Neural progenitor cell (in vitro differentiated cells): ENCODE measurements at places on chromosomes 7 and 10.

GRCh38 chr7:54749200-54749599 lies 9.8 kb downstream of the SEC61G start:
- no peak for DNase-seq

DNA sequence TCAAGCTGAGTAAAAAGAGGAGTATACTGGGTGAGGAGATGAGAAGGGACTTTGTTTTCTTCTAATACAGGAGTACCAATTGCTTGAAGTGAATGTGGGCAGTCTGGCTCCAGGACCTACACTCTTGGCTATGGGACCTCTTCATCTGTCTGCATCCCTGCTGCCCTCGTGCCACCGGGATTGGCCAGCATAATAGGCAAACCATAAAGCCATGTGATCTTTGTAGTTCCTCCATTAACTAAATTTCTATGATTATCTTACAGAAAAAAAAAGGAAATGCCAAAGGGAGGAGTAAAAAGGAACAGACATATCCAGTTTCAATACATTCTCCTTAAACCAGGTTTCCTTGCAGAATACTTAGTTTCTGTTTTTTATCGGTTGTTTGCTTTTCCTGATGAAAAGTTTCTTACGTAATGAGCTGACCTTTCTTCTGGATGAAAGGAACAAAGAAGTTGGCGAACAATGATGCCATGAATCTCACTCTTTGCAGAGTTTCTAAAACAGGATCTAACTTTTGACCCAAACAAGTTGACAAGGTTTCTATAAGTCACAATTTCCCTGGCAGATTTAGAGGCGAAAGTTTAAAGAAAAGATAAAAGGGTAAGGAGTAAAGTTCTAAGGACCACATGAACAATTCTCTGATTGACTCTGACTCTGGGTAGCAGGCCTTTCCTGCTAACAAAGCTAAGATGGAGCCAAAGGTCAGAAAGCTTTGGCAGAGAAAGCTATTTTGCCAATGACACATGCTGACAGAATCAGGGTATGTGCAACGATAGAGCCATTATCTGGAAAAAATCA lies 54.1 kb downstream of the LAMB1 start:
- DNase-seq: no peak

- peak; percentile 92 for DNase-seq
Observed at GRCh38 chr10:50623663-50624412, at the start of gene SGMS1. Gene SGMS1 (minus strand): TSS chr10:50623956. CDS start chr10:50344114, 279,842 bp downstream.

DNA sequence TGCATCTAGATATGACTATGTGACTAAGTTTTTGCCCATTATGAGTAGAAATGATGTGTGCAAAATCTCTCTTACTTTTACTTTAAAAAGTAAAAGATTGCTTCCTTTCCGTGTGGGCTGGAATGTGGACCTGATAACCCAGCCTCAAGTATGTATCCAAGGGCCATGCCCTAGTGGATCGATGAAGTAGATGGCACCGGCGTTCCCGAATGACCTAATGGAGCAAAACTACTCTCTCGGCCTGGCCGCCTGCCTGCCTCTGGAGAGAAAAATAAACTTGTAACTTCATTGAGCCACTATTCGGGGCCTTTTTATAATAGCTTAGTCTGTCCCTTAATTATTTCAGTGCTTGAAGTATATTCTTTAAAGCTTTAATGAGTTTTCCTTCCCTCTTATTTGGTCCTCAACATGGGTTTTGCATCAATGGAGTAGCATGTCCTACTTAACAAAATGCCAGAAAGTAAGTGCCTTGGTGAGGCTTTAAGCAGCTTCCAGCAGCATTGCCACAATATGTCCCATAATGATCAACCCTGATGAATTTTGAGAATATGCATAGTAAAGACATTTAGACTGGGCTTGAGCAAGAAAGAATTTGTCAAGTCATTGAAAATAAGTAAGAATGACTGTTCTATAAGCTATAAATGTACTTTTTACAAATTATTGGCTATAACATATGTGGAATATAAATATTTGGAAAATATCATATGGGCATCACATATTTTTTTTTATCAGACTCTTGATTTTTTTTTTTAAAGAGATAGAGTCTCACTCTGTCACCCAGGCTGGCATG lies 61.4 kb downstream of the PLXDC2 start:
- DNase-seq: no peak

DNA sequence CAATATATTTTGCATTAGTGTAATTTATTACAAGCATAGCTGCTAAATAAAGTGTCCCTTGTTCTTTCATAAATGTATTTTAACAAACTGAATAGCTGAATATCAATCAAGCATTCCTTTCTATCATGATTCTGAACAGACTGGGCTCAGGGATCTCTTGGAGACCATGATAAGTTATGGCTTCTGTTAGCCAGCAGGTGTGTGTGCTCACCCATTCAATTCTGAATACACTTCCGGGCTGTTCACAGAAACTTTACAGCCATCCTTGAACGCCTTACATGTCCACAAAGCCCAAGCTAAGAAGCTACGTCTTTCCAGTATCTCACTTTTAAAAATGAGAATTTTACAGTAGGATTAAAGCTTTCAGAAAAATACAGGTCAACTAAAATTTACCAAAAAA lies 115.1 kb downstream of the SVIL start:
- DNase-seq: no peak

DNA sequence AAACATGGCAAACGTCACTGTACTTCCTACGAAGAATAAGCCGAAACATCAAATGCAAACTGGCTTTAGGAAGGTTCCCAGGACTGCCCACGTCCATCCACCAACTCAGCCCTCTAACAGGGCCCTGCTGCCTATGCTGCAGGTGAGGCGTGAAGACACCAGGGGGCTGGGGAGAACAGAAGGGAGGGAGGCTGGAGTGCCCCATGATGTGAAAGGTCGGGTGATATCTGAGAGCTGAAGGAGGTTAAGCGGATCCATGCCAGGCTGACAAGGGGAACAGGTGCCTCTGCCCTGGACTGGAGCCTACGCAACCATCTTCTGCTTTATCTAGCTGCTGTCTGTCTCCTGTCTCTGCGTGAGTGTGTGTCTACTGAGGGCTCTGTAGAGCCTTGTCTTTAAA lies 40.2 kb upstream of the ATP6V0A4 start:
- no peak for DNase-seq

GRCh38 chr10:123991611-123992570 lies 100.3 kb upstream of the CPXM2 start:
- no peak for DNase-seq

DNA sequence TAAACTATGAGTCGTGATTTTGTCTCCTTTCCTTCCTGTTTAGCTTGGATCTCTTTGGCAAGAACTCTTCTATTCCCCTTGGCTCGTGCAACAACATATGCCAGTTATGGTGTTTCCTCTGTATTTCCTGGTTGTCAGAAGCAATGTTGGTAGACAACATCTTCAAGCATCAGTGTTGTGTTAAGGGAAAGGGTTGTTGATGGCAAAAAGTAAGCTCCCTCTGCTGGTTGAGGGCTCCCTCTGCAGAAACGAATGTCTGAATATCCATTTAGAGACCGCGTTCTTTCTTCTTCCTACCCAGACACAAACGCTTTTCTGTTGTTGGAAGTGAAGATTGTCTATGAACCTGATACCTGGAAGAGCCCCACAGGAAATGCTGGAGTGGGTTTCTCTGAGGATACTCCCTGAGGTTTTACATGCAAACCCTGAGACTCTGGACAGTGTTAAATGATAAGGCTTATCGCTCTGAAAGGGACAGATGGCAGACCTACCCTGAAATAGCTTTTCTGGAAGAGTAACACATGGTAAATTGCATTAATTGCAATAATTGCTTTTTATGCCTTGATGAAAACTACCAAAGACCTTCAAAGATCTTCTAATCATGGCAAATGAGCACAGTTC lies 23.5 kb upstream of the C1QL3 start:
- peak; percentile 61 for DNase-seq
